ENCODE measurements at places on chromosomes 7 and 10.
A peak's percentile ranks its signal among the peaks of the same experiment; 100 is the strongest.

DNA sequence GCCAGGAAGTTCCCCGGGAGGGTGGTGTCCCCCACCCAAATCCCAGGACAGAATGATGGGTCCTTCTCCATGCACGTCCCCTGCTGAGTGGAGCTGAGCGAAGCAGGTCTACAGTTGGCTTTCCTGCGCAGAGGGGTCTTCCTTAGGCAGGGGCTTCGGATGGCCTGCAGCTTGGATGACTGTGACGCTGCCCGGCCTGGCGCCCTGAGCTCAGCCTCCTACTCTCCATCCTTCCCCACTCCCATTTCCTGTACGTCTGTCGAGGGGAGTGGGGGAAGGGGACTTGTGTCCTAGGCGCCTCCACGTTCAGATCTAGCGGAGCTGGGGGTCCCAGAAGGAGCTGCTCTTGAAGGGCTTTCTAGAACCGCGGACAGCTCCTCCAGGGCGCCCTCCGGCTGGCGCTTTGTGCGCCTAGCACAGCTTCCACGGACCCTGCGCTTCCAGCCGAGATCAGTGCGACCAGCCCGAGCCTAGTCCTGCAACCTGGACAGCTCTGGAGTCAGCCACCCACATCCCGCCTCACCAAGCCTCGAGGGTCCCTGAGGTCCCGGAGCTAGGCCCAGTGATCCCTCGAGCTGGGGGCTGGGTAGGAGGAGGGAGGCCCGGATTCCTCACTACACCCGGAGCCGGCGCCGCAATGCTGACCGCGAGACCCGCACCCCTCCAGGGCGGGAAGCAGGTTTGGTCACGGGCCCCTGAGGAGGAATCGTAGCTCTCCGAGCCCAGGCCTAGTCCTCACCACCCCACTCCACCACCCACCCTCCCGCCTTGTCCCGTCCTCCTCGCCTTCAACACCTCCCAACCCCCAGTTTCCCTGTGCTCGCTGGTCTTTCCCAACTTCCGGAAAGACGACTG, 1.9 kb downstream of the GRID1 start:
- peak; percentile 75 for DNase-seq

DNA sequence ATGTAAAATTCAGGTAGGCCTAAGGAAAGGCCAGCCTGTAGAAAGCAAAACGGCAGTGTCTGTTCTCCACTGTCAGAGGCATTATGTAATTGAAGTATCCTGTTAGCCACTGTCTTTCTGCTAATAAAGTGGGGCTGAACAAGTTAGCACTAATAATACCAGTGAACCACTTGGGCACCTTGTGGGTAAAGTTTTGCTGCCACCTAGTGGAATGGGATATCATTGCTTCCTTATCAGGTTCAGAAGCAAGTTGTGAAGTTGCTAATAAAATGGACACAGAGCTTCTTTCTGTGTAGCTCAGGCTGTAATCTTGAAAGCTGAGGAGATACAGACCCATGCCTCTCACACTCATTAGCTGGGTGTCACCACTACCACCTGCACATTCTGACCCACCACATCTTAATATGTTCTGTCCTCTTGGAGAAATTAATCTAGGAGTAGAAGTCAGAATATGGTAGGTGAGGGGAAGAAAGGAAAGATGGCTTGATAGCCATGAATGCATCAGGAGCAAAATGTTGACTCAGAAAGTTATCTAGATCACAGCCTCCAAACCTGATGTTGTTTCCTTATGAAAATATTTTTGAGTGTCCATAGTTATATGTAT, 175.1 kb downstream of the SEPTIN7 start:
- DNase-seq: peak; percentile 52

DNA sequence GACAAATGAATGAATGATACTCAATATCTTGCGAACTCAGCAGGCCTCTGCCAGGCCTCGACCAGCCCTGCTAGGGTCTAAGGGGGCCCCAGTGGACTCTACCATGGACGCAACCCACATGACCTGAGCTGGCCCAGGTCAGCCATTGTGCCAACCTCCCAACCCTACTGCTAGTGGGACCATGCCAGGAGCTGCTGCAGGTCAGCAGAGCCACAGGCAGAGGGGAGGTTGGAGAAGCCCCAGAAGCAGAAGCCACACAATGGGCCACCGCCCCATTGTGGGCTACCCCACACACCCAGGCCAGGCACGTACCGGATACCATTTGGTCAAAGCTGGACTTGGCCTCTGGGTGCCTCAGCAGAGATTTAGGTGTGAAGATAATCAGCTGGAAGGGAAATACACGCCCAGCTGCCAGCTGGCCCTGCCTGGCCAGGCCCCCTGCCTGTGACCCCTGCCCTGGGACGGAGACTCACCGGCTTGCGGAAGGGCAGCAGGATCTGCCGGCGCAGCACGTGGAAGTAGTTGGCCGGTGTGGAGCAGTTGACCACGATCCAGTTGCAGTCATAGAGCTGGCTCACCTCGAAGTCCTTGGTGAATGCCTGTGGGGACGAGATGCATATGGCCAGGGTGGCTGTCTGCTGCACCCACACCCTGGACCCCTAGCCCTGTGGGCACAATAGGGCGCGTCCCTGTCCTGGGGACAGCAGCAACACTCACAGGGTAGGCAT, 24.5 kb downstream of the OGDHL start:
- DNase-seq: no peak

- no peak for DNase-seq
Measured at GRCh38 chr10:74415146-74415839, 264.3 kb downstream of the ADK start.

DNA sequence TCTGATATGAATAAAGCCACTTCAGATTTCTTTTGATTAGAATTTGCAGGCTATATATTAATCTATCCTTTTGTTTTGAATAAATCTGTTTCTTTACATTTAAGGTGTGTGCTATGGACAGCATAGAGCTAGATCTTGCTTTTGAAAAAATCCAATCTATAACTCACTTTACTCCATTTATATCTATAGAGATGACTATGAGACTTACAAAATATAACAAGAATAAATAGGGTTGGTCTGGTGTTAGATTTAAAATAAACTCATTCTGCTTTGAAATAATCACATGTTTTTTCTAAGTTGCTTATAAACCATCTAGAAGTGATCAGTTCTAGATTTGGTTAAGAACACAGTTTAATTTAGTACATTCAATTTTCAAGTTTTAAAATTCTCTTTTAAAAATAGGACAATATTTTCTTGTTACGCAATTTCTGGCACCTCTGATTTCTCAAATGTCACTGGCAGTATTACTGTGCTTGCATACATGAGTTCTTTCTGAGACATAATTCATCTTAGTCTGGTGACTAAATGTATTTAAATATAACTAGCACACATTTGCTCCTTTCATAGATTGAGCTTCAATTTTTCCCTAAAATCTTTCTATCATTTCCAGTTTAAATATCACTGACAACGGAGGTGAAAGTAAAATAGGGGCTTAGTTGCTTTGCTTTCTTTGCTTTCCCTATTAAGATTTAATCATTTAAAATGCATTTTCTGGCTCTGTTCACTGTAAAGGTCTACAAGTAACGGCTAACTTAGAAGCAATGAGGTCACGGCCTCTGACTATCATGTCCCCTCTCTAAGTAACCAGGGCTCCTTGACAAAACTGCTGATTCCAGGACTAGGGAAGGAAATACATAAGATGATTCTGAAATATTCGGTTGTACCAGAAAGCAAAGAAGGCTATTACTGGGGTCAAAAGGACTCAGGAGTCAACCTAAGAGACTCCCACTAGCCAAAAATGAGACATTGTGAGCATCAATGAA, 89.3 kb downstream of the ICA1 start:
- no peak for DNase-seq

GRCh38 chr7:26760501-26760900, 103.9 kb downstream of the SKAP2 start:
- no peak for DNase-seq

- no peak for DNase-seq
Measured at GRCh38 chr10:122140941-122141623, 130.0 kb upstream of the BTBD16 start.

DNA sequence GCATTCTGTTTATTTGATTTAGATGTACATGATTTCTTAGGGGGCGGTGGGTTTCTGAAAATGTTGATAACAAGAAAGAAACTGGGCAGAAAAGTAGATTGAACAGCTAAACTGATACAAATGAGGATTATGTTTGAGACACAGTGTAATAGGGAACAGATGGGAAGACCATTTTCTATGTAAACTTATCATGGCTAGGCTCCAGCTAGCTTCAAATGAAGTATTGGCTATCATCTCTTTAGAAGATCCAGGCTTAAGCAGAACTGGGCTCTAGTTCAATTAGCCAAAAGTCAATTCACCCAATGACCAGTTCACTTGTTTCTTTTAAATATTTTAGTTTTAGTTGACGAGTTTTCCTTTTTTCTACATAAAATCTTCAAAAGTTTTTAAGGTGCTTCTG, 639.5 kb downstream of the ANKRD7 start:
- no peak for DNase-seq

- DNase-seq: no peak
Measured at GRCh38 chr7:155327590-155328320, 30.1 kb downstream of the INSIG1 start.

- peak; percentile 48 for DNase-seq
Measured at GRCh38 chr10:92699518-92700381, 10.0 kb downstream of the HHEX start.

DNA sequence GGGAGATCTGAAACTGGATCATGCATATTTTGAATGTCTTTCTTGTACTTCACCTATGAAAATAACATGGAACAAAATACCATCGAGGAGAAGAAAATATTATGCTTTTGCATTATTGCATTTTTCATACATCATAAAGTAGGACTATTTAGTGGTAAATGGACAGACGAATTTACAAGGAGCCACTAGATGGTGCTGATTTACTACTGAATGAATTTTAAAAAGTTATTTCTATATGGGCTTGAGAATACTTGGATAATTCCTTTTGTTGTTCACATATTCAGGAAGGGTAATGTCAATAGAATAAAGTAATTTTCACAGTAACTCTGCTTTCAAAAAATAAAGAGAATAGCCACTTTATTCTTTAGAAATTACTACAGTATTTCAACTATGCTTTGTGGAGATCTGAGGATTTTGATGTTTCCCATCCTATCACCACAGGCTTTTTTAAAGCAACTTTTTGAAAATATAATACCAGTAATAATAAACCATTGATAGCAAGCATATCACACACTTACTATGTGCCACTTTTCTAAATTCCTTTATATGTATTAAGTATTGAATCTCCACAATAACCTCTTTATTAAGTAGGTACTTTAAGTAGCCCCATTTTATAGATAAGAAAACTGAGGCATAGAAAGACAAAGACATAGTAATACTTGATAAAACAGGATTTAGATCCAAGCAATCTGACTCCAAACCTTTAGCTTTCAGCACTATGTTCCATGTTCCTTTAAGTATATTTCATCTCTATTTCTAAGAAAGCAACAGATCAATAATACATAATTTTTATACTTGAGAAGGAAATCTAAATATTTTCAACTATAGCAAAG, 38.6 kb downstream of the NEBL start:
- no peak for DNase-seq

DNA sequence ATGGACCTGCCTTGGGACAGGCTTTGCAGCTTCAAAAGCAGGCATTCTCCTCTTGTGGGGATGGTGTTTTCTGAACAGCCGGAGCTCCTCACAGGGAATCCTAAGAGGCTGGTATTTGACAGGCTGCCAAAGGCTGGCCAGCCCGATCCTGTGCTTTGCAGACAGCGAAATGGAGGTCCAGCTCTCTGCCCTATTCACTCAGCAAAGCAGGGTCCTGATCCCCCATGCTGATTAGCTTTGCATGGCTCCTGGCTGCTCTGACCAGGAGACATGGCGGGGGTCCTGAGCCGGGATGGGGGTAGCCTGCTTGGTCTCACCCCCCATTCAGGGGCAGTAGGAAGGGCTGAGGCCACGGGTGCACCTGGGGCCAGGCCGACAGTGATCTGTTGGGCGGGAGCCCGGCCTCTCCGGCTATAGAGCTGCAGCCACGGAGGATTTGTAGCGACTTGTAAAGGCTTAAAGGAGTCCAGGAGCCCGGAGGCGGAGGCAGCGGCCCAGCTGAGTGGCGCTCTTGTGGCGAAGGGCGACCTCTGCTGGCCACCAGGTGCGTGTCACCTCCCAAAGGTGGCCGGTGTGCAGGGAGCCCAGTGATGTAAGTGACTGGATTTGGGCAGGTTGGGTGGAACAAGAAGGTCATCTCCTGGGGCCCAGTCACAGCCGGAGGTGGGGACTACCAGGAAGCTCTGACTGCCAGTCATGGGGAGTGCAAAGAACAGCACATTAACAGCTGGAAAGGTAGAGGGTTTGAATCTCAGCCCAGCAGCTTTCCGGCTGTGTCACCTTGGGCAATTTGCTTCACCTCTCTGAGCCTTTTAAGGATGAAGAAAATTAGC, 126.5 kb downstream of the ZMIZ1 start:
- DNase-seq: peak; percentile 95

DNA sequence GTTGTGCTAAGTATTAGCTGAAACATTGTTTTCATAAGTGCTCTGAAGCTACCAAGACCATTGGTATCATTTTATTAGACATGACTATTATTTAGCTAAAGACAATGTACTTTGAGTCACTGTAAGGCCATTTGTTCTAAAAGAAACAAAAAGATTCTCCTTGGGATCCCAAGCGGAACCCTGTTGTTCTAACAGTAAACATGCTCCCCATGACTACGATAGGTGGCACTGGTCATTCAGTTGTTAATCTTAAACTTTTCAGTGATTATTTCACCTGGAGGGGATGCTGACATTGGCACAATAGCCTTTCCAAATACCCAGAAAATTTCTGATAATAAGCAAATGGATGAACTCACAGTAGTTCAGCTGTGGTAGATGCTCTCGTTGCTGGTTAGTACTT, 715.0 kb downstream of the AUTS2 start:
- no peak for DNase-seq

- DNase-seq: no peak
Measured at GRCh38 chr7:127961786-127962453, 69.3 kb downstream of the LRRC4 start.

GRCh38 chr10:70550459-70550858, 52.1 kb downstream of the PRF1 start:
- DNase-seq: no peak

DNA sequence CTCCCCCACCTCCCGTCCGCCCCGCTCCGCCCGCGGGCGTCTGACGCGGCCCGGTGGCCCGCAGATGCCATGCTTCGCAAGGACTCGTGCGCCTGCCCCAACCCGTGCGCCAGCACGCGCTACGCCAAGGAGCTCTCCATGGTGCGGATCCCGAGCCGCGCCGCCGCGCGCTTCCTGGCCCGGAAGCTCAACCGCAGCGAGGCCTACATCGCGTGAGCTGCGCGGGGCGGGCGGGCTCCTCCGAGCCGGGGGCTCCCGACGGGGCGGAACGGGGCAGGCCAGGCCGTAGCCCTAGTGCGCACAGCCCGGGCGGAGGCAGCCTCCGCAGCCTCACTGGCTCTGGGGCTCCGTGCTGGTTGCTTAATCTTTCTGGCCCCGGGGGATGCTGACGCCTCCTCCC, 2.8 kb downstream of the ASIC3 start:
- peak; percentile 88 for DNase-seq

All from ecto neural progenitor cell (in vitro differentiated cells).